ENCODE measurements at places on chromosomes 5 and 9.
A peak's percentile ranks its signal among the peaks of the same experiment; 100 is the strongest.

GRCh38 chr5:149902177-149902576, 42.4 kb downstream of the PDE6A start:
- DNase-seq, result no peak

GRCh38 chr9:112755675-112756074, 5.1 kb downstream of the SNX30 start:
- peak; percentile 22 for DNase-seq

GRCh38 chr5:72248410-72248981, 71.5 kb downstream of the MRPS27 start:
- peak; percentile 70 for DNase-seq

DNA sequence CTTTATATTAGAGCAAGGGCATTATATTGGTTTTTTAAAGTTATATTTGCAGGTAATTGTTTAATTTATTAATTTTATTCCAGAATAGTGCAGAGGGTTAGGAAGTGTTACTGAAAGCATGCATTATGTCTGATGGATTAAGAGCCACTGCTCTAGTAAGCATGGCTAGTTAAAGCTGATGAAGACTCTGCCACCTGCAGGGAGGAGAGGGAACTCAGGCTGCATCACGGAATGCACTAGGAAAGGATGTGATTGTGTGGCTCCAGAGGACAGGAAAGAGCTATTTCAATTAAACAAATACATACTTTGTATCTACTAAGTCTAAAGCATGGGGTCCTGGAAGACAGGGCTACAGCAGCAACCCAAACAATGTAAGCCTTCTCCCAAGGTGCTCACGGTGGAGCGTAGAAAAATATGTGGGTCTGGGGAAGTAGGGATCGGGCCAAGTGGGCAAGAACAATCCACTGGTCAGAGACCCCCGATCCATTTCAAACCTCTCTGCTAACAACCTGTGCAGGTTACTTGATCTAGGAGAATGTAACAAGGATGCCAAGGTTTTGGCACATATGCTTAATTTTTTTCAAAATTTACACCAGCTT, 15.3 kb upstream of the GRXCR2 start:
- peak; percentile 78 for DNase-seq

DNA sequence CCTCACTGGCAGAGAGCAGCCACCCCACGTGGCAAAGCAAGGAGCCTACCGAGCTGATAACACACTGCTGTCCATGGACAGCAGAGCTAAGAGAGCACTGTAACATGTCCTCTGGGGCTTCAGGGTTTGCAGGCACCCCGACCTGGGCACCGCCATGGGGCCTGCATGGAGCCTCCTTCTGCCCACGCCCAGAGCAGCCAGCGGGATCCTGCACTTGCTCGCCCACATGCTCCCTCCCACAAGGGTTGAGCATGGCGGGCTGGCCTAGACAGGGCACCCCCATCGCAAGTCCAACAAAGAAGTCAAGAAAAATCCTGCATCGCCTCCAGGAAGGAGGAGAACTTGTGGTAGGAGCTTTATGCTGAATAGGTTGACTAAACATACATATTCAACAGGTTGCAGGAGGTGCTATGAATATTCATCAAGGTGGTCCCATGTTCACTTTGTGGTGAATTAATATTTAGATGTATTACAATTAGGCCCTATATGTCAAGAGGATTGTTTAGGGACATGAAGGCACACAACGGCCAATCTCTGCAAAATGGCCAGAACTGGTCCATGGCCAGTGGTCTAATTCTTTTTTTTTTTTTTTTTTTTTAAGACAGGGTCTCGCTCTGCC, 3.8 kb upstream of the MIGA2 start:
- DNase-seq, result no peak

DNA sequence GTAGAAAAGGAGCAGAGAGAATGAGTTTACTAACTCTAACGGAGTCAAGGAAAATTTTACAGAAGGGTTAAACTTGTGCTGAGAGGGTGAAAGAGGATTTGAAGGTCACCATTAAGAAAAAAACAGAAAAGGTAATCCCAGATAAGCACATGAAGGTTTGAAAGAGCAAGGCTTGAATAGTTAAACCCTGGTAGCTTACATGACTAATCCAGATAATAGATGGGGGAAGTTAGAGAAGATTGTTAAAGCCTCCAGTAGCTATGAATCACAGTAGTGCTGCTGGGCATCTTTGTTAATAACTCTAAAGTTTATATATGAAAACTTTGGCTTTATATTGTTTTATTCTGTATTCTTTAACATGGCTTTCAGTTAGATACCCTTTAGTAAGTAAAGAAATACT, 354.5 kb upstream of the FTMT start:
- no peak for DNase-seq

DNA sequence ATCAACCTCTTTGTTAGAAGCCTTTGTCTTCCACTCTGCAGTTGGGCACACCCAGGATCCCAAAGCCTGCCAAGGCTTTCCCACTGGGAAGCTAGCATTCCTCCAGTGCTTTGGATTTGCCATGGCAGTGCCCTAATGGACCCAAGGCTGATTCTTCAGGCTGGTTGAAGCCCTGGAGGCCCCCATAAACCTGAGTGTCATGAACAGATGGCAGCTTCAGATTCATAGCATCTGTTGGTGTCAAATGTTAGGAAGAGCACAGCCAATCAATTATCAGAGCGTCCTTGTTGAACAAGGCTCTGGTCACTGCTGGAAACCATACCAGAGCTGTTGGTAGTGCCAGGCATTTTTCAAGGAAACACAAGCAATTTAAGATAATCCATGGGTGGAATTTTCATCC, 241.1 kb upstream of the KLF4 start:
- no peak for DNase-seq

DNA sequence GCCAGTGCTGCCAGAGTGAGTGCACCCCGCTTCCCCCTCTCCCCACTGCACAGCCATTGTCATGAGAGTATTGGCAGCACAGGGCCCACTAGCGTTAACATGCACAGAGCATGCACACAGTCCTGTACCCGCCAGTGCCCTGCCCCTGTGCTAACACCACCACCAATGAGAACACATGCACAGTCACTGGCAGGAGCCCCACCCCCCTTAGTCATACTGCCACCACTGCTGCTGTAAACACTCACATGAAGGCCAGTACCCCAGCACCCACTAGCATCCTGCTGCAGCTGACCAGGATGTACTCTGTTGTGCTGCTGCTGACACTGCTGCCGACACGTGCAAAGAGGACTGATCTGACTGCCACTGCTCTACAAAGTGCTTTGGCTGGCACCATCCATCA, 19.5 kb upstream of the RANBP6 start:
- DNase-seq, result no peak

GRCh38 chr9:135602789-135603481, 36.4 kb downstream of the GLT6D1 start:
- peak; percentile 81 for DNase-seq

DNA sequence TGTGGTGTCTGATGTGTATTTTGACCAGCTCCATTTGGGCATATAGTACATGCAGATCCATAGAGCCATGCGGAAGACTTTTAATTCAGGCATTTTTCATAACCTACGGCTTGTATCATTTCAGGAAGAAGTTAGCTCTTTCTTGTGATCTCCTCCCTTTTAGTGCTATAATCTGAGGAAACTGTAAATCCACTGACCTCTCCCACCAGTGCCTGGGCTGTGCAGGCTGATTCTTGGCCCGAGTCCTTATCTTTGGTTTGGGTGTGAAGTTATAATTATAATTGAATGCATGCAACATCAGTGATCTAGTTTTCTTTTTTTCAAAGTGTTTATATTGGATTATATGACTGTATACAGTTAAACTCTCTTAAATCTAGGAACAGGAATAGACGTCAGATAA, 247.9 kb downstream of the PCSK5 start:
- no peak for DNase-seq

GRCh38 chr5:113804264-113804663, 290.8 kb downstream of the YTHDC2 start:
- no peak for DNase-seq

GRCh38 chr9:18063856-18064390, 410.0 kb upstream of the ADAMTSL1 start:
- DNase-seq, result peak; percentile 13

DNA sequence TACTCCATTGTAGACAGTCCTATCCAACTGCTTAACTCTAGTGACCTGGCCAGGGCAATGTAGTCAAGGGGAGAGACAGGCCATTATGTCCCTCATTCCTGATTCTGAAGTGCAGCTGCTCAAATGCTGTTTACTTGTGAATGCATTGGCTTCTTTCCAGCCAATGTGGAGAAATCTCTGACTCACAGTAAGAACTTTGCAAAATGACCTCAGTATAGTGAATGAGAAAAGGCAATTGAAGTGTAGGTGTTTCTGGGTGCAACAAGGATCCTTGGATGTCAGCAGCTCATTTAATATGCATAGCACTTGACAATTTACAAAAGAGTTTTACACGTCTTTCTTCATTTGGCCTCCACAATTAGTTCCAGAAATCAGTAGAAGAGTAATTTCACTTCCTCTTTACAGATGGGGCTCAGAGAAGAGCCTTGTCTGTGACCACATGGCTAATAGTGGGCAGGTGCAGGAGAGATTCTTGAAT, 367.2 kb downstream of the OSTF1 start:
- DNase-seq, result no peak

GRCh38 chr5:90056911-90057705, 352.4 kb downstream of the CETN3 start:
- DNase-seq, result no peak

GRCh38 chr5:95620030-95620869, at the start of gene GPR150:
GPR150 (plus strand) TSS chr5:95620087; CDS start chr5:95620276, 189 bp downstream.
- peak; percentile 71 for DNase-seq

DNA sequence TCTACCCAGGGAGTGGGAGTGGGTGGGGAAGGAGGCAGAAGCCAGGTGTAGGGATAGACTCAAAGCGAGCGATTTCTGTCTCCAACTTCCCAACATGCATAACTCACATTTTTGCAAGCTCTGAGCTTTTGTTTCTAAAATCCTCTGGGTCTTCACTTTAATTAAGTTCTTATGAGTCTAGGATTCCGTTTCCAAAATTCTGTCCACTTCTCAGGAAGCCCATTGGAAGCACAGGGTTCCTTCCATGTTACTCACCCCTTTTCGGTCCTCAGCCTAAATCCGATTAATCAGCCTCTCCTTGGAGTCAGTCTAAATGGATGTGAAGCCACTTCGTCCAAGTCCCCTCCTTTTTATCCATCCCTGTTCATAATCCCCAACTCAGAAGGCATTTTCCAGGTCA, 1.4 kb downstream of the GPX3 start:
- no peak for DNase-seq

DNA sequence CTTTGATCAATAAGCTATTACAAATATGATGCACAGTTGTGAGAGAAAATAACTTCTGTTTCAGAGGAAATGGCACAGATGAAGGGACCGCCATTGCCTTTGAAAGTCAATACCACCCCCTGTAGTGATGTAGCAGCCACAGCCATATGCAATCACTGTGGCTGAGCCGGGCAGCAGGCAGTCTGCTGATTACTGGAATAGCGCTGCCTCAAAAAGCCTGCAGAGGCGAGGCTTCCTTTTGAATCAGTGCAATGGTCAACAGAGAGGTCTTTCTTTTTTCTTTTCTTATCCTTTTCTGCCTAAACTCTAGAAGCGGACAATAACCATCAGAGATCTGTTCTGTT, 265.1 kb upstream of the TAS2R1 start:
- no peak for DNase-seq

DNA sequence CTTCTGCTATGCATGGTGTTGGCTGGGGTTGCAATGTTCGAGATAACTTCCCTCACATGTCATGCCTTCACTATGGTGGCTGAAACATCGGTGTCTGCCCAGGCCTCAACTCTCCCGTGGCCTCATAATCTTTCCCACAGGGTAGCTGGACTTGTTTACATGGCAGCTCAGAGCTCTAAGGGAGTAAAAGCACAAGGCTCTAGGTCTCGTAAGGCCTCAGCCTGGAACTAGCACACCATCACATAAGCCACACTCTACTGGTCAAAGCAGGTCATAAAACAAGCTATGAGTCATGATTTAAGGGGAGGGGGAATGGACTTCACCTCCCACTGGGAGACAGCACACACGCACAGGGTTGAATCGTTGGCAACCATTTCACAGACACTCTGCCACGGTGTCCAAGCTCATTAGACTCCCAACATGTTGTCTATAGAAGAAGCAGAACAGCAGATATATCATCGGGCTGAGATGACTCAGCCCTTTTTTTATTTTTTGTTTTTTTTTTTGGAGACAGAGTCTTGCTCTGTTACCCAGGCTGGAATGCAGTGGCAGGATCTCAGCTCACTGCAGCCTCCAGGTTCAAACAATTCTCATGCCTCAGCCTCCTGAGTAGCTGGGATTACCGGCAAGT, 66.8 kb upstream of the IL17B start:
- peak; percentile 91 for DNase-seq

- DNase-seq, result peak; percentile 89
These were observed 27.4 kb downstream of the UNC5A start for GRCh38 chr5:176837707-176838115.

Data from GM03348 (cell line).